Hindlimb muscle (tissue), 1 donor: ENCODE measurements at places on chromosomes 1 and 21.

GRCh38 chr1:67515324-67516080, 85.3 kb upstream of the SERBP1 start:
- no peak for DNase-seq

- DNase-seq = no peak
Observed at GRCh38 chr21:44331650-44332307, 7.4 kb downstream of the CFAP410 start.

DNA sequence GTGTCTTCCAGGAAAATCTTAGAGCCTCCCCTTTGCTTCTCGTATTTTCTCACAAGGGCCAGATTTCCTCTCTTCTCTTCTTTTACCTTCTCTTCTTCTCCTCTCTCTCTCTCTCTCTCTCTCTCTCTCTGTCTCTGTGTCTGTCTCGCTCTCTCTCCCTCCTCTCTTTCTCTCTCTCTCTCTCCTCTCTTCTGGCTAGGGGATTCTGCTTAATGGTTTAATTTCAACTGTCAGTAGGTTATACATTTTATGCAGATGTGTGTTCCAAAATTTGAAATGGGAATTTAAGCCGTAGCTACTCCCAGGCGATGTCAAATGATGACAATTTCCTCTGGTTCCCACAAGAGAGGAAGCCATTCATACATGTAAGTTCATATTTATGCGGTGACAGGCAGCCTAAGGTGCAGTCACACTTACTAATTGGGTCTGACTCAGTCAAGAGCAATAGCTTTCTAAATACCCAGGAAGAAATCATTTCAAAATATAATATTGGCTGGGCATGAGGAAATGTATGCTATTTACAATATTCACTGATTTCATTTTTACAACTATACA, 1.4 kb downstream of the DSCAM start:
- DNase-seq = no peak

- DNase-seq = no peak
Observed at GRCh38 chr1:108034396-108034795, 69.4 kb upstream of the VAV3 start.

DNA sequence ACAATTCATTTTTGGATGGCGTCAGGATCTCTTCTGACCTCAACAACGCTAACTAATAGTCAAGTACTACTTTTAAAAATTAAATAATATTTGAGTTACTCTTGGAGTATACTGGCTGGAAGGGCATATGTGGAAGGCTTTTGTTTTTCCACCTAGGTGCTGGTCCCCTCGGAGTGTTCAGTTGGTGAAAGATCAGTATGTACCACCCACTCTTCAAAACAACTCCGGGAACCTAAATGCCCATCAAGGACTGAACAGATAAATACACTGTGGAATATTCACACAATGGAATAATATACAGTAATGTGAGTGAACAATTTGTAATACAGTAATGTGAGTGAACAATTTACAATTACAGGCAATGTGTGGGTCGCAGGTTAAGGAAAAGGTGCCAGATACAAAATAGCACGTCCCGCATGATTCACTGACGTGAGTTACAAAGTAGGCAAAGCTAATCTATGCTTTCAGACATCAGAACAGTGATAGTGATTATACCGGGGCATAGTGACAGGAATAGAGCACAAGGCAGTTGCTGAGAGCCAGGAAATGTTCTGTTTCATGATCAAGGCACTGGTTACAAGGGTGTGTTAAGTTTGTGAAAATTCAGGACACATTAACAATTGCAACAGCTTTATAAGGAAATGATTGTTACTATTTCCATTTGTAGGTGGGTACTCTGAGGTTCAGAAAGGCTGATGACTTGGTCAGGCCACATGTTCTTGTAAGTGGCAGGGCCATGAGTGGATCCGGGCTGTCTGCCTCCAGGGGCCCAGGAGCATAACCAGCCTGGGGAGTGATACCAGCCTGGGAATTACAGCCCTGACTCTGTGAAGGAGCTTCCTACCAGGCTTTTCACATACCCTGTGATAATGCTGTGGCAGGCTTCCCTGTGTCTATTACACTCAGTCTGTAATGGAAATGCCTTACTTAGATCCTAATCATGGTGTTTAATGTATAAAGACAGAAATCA, 59.3 kb upstream of the ABCD3 start:
- no peak for DNase-seq

DNA sequence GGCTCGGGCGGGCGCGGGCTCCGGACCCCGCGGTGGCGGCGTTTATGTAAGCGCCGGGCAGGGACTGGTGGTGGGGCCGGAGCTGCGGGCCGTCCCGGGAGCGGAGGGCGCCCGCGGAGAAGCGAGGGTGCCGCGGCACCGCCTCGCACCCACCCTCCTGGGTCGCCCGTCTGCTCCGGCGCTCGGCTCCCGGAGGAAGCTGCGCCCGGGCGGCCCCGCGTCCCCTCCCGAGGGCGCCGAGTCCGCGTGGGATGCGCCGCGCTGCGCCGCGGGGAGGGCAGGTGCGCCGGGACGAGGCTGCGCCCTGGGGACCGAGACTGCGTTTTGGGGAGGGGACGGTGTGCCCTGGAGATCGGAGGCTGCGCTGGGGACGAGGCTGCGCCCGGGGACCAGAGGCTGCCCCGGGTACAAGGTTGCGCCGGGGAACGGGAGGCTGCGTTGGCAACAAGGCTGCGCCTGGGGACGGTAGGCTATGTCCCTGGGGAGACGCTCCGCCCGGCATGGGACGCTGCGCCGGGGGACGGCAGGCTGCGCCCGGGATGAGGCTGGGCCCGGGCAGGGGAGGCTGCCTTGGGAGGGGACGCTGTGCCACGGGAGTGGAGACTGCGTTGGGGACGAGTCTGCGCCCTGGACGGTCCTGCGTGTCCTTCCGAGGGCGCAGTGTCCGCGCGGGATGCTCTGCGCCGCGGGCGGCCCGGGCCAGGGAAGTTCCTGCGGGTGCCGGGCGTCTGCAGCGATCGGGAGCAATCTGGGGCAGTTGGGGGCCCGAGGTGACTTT, 627 bp downstream of the ADARB1 start:
- DNase-seq = no peak

DNA sequence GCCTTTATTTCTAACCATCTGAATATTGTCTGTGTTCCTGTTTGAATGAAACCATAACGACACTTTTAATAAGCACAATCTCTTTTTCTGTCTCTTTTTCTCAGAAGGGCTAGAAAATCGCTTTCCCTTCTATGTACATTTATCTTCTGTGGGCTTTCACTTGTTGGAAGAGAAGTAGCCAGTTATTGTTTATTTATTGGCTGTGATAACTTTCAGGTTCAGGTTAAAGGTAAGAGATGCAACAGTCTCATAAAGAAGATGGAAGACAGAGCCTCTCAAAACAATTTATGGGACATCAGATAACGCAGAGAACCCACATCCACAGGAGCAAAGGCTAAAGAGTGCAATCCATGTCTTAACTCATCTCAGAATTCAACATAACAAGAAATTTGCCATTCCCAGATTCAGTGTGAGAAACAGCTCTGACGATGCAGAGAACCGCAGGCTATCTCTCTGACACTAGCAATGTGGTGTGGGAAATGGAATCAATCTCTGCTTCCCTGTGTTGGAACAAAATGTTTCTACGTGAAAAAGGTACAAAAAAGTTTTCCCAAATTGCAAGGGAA, 4.1 kb upstream of the CD244 start:
- no peak for DNase-seq

GRCh38 chr21:25080661-25081060, 526.6 kb downstream of the MRPL39 start:
- DNase-seq = no peak

GRCh38 chr1:205700865-205701401, 20.6 kb upstream of the SLC45A3 start:
- DNase-seq = peak; percentile 54

DNA sequence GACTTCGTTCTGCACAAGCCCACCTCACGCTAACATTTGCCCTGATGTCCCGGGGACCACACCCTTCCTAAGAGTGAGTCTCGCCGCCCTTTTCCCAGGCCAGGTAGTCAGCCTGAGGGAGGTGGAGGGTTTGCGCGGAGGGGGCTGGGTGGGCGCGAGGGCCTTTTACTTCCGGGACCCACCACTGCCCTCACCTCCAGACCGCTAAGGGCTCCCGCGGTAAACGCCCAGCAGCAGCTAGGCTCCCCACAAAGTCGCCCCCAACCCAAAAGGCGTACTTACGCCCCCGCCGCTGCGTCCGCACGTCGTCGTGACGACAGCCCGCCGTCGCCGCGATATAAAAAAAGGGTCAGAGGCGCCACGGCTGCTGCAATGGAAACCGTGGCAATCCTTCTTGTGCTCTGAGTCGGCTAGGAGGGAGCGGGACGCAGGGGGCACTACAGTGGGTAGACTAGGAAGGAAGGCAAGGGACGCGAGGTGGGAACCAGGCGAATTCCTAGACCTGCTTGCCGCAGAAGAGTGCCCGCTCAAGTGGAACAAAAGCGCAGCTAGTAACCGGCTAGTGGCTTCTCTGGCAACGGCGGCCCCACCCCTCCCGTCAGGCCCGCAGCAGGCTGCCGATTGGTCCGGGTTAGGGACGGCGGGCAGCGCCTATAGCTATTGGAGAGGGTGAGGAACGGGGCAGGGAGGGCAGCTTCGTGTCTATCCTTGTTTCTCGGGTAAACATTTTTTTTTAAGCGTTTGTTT, at the start of gene ODF2L:
Gene ODF2L (minus strand): TSS at position 573 of the 747 bp plus-strand sequence. CDS start 9,296 bp downstream, outside the sequence.
- peak; percentile 85 for DNase-seq

DNA sequence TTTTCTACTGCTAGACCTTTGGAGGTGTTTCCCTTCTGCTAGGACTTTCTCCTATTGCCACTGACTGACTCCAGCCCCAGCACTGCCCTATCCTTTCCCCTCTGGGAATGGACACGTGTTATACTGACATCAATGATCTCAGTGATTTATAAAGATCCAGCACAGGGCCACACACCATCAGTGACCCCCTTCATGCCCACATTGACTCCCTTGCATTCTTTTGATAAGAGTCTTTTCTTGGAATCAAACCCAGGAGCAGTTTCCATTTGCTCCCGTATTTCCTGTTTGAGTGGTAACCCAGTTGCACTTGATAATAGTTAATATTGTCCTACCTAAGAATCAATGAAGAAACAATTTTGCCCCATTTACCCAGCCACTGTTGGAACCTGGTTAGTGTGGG, 501.0 kb upstream of the USP24 start:
- no peak for DNase-seq

GRCh38 chr21:38384675-38385426, 113.4 kb downstream of the ERG start:
- no peak for DNase-seq

DNA sequence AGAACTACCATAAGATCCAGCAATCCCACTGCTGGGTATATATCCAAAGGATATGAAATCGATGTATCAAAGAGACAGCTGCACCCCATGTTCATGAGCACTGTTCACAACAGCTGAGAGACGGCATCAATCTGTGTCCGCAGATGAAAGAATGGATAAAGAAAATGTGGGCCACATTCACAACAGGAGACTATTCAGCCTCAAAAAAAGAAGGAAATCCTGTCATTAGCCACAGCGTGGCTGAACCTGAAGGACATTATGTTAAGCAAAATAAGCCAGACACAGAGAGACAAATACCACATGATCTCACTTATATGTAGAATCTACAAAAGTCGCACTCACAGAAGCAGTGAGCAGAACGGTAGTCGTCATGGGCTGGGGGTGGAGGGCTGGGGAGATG, 99.2 kb upstream of the IFFO2 start:
- no peak for DNase-seq

- no peak for DNase-seq
Observed at GRCh38 chr1:59159557-59160203, 137.2 kb upstream of the FGGY start.

GRCh38 chr1:41733021-41733420, 185.7 kb downstream of the HIVEP3 start:
- DNase-seq = no peak

GRCh38 chr1:111161843-111162487, 21.9 kb downstream of the CEPT1 start:
- DNase-seq = no peak

DNA sequence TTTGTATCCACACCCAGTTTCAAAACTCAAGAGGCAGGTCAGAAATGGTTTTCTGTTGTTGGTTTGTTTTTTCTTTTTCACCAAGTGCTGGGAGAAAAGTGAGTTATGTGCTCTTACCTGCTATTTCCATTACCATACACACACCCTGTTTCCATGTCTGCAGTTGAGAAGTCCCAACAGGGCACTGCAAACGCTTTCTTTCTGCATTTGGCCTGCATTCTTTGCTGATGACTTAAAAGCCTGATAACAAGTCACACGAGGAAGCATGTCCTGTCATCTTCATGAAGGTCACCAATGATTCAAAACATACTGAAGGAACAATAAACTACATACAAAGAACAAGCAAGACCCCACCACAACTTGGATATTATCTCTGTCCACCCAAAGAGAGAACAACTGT, 24.8 kb upstream of the KCNE1 start:
- DNase-seq = no peak

DNA sequence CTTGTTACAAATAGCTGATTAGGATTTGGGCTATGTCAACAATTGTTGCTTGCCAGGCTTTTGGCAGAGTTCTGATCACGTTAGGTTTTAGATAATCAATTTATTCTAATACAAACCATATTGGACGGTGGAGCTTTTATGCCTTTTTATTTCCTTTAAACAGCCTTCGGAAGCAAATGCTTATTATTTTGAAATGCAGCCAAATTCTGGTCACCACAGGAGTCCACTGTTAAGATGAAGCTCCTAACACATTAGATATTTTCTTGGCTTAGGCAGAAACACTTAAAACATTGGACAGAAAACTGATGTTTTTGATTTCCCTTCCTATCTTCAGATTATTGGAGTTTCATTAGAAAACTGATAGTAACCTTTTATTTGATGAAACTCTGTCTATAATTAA, 82.9 kb downstream of the CENPF start:
- no peak for DNase-seq

DNA sequence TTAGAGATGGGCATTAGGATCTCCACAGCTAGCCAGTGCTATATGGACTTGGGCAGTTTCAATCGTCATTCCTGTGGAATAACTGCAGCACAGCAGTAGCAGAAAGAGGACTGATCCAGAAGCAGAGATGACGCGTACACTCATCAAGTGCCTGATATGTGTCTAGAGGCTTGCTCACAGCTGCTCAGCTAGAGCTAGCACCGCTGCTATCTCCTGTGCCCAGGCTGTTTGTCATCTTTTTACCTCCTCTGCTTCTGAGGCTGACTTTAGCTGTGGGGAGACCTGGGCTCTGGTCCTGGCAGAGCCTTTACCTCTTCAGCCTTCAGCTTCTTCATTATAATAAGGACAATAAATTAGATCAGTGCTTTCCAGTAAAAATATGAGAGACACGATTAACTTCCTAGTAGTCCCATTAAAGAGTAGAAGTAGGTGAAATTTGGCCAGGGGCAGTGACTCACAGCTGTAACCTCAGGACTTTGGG, 5.3 kb downstream of the TENT5C start:
- no peak for DNase-seq
